Stimulated activated CD4-positive, alpha-beta T cell treated with anti-CD3 and anti-CD28 coated beads, TNF-alpha, amount 100 ng/mL, for 4 hours (primary cell): ENCODE measurements at places on chromosomes 2 and 18.

DNA sequence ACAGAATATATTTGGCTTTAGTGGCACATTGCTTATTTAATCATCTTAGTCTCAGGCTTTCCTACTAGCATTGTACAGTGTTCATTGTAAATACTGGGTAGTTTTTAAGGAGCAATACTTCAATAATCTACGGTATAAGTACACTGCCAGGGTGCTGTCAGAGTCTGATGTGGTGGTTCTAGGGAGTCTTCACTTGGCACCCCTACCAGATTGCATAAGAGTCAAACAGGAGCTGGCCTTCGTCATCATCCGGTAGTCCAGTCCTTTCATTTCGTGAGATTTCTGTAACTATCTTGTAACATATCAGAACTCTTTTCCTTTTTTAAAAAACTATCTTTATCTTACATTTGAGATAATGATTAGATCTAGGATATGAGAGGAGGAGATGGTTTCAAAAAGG, 91.1 kb downstream of the ZNF532 start:
- DNase-seq, result no peak

DNA sequence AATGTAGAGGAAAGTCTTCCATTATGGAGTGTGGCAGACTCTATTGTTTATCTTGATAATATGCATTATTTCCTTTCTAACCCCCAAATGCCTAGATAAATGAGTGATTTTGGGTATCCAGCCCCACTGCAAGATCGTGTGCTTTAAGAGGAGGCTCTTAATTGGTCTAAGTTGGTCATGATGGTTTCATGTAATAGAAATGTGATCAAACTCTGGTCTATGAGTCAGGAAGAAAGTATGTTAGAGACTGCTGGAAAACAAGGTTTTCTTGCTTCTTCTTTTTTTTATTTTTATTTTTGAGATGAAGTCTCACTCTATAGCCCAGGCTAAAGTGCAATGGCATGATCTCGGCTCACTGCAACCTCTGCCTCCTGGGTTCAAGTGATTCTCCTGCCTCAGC, 344.5 kb upstream of the TNP1 start:
- DNase-seq, result no peak

- DNase-seq, result no peak
Measured at GRCh38 chr2:240213476-240214421, 73.3 kb upstream of the OTOS start.

DNA sequence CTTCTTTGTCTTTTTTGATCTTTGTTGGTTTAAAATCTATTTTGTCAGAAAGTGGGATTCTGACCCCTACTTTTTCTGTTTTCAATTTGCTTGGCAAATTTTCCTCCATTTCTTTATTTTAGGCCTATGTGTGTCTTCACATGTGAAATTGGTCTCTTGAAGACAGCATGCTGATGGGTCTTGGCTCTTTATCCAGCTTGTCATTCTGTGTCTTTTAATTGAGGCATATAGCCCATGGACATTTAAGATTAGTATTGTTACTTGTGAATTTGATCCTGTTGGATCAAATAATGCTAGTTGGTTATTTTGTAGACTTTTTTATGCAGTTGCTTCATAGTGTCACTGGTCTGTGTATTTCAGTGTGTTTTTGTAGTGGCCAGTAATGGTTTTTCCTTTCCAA, 26.3 kb upstream of the DSG1 start:
- DNase-seq, result no peak

- DNase-seq, result no peak
Measured at GRCh38 chr2:17482651-17483050, 35.6 kb downstream of the RAD51AP2 start.

DNA sequence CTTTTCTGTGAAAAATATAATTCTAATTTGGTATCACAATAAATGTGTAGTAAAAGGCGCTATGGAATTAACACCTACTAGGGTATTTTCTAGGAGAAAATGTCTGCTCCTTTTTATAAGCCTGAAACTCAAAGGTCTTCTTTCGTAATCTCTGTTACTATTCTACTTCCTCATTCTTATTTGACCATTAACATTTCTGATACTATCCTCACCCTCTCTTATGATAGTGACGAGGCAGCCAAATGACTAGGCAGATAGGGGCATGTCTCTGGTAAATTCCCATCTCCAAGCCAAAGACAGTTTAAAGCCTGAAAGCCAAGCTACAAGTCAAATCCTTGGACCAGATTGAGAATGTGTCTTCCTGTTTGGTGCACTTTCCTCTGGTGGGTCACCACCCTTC, 251.7 kb downstream of the LRRTM4 start:
- no peak for DNase-seq

- no peak for DNase-seq
Measured at GRCh38 chr2:100188326-100188725, 45.9 kb upstream of the AFF3 start.

- no peak for DNase-seq
Measured at GRCh38 chr2:128252501-128252900, 66.2 kb downstream of the HS6ST1 start.

DNA sequence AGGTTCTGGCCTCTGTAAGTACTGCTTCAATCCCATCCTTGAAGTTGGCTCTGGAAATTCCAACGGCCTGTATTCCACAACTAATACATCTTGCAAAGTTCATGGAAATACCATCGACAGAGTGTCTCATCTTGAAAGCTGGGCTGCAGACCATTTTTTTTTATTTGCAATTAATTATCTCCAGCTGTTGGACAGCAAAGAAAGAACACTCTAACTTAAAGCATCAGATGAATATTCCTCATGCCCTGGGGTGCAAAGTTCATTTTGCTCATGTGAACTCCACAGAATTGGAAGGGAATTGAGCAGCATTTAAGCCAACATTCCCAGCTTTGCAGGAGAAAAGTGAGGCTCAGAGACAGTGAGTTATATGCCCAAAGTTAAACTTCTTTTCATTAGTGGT, 96.5 kb upstream of the PIEZO2 start:
- DNase-seq, result no peak

- no peak for DNase-seq
Measured at GRCh38 chr2:129888896-129889295, 90.6 kb upstream of the RAB6C start.

- no peak for DNase-seq
Measured at GRCh38 chr2:182113334-182113733, 127.7 kb downstream of the PPP1R1C start.

GRCh38 chr2:69067026-69067630, 54.1 kb downstream of the ANTXR1 start:
- no peak for DNase-seq

DNA sequence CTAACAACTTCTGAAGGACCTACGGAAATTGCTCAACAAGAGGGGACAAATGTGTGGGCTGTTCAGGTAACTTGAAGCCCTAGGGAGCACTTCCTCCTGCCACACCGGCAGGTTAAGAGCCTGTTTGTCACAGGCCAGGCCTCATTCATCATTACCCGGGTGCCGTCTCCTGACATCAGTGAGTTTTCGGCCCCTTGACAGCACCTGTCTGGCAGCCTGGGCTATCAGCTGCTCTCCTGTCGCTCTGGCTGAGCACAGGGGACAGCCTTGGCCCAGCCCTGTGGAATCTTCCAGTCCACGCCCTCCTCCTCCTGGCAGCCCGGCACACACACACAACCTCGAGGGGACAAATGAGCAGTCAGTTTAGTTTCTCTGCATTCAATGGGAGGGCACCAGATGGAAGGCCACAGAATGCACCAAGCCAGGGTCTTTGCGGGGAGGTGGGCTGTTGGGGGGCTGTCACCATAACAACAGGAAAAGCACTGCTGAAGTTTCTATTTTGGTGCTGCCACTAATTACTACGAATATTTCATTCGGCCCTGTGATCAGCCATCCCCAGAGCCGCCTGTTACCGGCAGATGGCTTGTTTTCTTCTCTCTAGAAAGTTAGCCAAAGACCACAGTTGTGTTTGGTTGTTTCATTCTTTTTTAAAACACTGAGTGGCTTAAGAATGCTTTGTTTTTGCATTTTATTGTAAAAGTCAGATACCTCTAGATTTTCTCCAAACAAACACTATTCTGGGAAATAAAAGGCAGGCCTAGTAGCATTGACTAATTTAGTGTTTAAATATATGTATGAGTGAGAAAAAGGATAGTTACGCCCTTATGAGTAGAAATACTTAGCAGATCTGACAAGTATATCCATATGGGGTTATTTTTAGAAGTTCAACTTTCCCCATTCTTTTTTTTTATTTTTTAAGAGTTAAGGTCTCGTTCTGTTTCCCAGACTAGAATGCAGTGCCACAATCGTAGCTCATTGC, 189.9 kb upstream of the NDUFV2 start:
- DNase-seq, result no peak

DNA sequence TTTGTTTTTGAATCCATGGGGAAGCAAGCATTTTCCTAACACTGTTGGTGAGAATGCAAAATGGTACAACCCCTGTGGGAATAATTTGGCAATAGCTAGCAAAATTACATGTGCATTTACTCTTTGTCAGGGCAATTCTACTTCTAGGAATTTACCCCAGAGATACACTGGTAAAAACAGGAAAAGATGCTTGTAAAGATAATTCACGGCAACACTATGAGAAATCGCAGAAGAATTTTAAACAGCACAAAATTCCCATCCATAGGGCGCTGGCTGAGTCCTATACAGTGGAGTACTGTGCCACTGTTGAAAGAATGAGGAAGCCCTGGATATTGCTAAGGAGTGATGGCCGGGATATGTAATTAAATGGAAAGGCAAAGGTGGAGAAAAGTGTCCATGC, 75.8 kb downstream of the DGKD start:
- DNase-seq, result no peak

- no peak for DNase-seq
Measured at GRCh38 chr2:133936601-133937000, 317.3 kb upstream of the MGAT5 start.

- DNase-seq, result no peak
Measured at GRCh38 chr2:178350051-178350450, 100.9 kb downstream of the PRKRA start.

DNA sequence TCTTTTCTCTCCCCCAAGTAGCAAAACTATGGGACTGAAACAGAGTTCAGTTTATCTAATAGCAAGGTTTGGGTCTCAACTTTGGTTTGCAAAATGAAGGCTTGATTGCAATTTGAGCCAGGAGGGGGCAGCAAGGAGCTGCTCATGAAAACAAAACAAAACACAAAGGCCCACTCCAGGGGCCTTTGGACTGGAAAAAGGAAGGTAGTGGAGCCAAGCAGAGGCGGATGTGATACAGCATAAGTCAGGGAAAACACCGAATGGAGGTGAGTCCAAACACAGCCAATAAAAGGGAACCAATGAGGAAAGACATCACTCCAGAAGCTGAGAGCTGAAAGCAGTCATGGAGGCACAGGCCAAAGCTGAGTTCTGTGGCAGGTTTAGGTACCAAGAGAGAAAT, 799.7 kb upstream of the ACVR2A start:
- DNase-seq, result peak; percentile 3

DNA sequence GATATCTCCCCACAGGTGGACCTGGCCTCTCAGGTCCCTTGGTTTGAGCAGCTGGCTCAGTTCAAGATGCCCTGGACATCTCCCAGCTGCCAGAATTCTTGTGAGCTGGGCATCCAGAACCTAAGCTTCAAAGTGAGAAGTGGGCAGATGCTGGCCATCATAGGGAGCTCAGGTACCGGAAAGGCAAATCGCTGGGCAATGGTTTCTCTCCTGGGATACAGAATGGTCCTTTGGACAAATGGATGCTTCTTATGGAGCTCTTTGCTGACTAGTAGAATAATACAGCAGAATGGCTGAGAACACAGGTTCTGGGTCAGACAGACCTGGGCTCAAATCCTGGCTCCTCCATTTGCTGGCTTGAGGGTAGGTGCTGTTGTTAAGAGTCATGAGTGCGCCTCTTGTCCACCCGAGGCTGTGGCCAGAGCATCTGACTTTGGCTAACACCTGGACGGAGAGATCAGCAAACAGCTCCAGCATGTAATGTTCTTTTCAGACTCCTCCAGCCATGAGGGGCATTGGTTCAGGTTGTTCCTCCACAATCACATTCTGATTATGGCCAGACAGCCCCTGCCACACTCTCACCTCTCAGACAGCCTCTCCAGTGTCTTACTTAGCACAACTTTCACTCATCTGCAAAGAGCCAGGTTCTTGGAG, 7.5 kb downstream of the ABCG8 start:
- DNase-seq, result no peak

GRCh38 chr18:77062518-77063003, 70.0 kb downstream of the MBP start:
- peak; percentile 48 for DNase-seq

DNA sequence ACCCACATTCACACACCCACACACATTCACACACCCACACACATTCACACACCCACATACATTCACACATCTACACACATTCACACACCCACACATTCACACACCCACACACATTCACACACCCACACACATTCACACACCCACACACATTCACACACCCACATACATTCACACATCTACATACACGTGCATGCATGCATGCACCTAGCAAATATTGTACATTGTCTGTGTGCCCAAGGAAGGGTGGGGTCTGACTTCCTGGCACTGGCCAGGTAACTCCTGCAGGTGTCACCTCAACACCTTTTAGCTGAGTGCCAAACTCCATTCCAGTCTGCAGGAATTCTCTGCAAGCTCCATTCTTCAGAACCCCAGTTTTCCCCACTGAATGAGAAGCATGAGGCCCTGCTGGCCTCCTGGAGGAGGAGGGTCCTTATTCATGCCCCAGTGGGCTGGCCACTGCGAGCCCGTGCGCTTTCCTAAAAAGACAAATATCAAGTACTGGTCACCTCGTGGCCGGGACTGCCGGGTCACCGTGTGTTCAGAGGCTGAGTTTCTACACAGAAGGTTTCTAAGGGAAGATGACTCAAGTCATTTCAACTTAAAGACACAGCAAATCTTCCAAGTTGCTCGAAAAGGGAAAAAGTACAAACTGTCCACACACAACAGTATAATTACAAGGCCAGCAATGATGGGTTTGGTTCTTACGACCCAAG, 131.5 kb downstream of the HDAC4 start:
- DNase-seq, result no peak

GRCh38 chr2:61340242-61340641, 130.6 kb downstream of the USP34 start:
- DNase-seq, result no peak

DNA sequence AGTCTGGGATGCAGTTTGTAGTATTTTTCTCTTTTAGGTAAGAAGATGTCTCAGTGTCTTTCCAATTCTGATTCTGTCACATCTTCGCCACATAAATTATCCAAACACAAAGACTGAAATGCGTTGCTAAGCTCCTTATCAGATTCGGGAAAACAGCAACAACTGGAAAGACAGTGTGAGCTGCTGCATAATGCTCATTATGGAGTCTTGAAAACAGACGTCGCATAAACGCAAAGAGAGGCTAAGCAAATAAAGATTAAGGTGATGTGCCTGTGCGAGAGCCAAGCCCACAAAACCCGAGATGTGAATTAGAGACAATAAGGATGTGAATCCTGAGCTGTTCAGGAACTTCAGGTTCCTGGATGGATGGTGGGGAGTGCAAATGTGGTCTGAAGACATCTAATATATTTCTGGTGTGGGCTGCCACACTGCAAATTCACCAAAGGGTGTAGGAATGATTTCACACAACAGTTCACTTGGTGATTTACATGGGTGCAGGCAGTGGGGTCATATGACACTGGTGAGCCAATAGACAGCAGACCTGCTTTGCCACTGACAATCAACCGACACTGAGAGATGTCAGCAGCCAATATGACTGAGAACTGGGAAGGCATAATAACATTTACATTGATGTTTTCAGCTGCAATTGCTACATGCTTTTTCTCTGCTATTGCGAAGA, 195.8 kb downstream of the MTX2 start:
- no peak for DNase-seq
